ENCODE measurements at places on chromosomes 1 and 21.

GRCh38 chr1:51217101-51217500, 19.0 kb upstream of the RNF11 start:
- no peak for DNase-seq

DNA sequence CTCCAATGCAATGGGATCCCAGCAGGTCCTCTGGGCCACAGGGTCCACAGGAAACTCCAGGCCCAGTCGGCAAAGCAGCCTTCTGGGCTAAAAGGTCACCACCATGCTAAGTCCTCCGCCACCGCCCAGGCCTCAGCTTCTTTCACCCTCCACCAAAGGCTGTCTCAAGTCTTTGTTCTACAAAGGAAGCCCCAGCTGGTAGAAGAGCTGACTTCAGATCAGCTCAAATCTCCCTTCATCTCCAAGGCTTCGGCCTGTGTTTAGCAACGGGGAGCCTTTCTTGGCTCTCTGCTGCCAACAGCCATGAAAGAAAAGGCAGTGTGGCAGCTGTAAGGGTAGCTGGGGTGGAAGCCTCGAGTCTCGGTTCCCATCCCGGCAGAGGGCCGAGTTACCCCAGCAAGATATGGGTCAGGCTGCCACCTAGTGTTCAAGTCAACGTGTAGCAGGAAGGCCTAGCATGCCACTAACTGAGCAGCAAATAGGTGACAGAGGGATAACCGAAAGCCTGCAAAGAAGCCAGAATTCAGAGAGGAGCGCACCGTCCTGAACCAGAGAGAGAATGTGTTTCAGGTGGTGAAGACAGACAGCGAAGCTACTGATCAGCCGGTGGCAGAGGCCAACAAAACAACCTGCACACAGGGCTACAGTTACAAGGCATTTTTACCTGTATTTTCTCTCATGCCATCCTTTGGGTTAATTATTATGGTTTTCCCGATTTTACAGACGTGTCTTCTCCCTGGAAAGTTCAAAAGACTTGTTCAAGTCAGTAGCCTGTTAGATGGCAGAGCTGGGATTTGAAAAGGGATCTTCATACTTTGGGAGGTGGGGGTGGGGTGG, 26.8 kb upstream of the CRNN start:
- DNase-seq: peak; percentile 50

DNA sequence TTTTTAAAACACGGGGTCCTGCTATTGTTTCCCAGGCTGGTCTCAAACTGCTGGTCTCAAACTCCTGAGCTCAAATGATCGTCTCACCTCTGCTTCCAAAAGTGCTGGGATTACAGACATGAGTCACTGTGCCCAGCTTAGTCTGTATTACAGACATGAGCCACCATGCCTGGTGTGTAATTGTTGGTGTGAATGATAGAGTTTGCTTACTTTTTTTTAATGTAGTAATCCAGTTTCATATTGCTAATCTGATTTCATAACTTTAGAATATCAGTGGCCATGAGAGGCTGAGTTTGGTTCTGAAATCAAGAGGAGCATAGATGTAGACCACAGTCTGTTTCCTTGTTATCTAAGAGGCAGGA, 3.4 kb downstream of the EPB41 start:
- no peak for DNase-seq

GRCh38 chr21:41425954-41426675, at the start of gene MX1:
Gene MX1, plus strand, starts transcription at chr21:41426239. Its CDS starts 5,832 bp downstream, at chr21:41432071.
- DNase-seq: no peak

DNA sequence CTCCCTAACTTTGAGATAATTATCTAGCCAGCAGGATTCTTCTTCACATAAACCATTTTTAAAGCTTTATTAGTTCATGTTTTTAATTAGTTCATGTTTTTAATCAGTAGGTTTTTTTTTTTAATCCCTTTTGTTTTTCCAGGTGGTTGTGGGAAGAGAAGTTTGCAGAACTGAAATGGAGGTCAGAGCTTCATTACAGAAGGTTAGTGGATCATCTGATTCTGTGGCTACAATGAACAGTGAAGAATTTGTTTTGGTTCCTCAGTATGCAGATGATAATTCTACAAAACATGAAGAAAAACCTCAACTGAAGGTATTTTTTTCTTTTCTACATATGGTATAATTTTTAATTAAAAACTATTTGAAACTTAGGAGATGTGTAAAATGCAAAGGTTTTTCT, 59.7 kb downstream of the RABGAP1L start:
- DNase-seq: no peak

DNA sequence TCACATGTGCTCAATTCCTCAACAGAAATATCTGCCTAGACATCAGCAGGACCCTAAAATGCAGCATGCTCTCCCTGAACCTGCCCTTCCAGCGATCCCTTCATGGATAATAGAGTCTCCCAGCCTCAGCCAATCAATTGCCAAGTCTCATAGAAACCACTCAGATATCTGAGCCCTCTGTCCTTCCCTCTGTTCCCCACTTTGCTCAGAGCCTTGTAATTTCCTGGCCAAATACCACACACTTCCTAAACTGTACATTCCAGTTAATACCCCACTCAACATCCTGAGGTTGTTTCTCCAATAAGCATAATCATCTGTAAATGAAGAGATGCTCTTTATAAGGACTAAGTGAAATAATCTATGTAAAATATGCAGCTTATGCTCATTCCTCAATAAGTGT, 59.3 kb upstream of the PTGFRN start:
- no peak for DNase-seq

DNA sequence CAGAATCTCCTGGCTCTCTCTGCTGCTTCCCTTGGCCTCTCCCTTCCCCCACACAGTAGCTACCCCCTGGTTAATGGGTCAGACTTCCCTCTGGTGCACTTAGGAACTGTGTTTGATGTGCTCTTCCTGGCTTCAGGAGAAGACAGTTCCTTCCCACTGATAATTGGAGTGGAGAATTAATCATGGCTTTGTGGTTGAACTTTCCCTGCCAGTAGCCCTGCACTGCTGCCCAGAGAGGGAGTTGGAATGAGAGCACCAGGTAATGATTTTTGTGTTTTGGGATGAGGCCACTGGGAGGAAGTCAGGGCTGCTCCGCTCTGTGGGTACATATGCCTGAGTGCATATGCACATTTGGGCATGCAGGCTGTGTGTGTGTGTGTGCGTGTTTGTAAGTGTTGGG, 39.7 kb upstream of the PADI2 start:
- no peak for DNase-seq

DNA sequence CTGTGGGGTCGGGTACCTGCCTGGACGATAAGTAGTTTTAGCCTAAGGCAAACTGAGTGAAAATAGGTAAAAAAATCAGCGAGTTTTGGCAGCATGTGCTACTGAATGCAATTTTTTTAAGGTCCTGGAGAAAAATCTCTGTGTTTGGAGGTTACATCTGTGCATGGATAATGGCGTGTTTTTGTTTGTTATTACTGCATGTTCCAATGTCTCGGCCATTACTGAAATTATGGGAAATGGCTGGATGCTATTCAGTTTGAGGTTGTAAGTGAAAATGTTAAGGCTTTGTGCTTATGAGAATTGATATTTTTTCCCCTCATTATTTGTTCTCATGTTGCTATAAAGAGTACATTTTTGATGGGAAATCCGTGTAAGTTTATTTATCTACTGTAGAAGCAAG, 441.7 kb downstream of the PRDM2 start:
- no peak for DNase-seq

- no peak for DNase-seq
These were observed 4.8 kb downstream of the LYST start for GRCh38 chr1:235861857-235862256.

- no peak for DNase-seq
These were observed 14.4 kb downstream of the MAP3K7CL start for GRCh38 chr21:29144736-29145353.

DNA sequence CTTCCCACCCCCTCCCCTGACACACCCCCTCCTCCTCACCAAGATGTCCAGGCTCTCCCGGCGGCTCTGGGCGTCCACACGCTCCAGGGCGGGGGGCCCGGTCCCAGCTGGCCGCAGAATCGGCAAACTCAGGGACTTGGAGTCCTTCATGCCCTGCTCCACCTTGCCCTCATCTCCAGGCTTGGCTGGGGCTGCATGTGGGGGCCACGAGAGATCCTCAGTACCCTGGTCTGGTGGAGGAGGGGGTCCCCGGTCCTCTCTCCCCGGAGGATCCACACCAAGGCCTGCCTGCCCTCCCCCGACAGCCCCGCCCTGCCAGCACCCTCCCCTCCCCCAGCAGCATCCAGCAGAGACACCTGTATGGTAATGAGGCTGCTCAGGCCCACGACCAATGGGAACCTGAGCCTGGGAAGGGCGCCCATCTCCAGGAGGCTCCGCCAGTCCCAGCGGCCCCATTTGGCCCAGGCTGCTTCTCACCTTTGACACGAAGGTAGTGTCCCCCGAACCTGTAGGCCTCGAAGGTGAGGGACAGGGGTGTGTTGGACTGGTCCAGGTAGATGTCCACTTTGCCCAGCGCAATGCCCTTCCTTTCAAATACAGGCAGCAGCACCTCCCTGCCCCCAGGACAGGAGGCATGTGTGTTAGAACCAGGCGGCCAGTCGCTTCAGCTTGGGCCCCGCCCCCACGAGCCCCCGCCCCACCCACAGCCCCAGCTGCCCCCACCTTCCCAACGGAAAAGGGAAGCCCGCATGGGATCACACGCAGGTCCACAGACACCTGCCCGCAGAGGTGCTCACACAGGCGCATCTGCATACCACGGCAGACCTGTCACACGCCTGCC, 8.2 kb upstream of the TNFRSF25 start:
- DNase-seq: no peak

DNA sequence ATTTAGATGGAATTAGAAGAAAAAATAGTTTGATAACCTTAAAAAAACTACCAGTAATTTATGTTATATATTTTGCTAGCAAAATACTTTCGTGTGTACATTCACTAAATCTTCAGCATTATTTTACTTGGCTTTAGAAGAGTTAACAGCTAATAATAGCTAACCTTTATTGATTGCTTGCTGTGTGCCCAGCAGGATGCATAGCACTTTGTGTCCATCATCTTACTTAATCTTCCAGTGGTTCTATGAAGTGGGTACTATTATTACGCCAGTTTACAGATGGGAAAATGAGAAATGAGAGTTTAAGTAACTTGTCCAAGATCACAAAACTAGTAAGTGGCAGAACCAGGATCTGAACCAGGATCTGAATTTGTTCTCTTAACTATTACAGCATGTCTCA, 41.7 kb upstream of the GPR25 start:
- no peak for DNase-seq

- no peak for DNase-seq
These were observed 158.3 kb upstream of the GALNT2 start for GRCh38 chr1:229908689-229909088.

DNA sequence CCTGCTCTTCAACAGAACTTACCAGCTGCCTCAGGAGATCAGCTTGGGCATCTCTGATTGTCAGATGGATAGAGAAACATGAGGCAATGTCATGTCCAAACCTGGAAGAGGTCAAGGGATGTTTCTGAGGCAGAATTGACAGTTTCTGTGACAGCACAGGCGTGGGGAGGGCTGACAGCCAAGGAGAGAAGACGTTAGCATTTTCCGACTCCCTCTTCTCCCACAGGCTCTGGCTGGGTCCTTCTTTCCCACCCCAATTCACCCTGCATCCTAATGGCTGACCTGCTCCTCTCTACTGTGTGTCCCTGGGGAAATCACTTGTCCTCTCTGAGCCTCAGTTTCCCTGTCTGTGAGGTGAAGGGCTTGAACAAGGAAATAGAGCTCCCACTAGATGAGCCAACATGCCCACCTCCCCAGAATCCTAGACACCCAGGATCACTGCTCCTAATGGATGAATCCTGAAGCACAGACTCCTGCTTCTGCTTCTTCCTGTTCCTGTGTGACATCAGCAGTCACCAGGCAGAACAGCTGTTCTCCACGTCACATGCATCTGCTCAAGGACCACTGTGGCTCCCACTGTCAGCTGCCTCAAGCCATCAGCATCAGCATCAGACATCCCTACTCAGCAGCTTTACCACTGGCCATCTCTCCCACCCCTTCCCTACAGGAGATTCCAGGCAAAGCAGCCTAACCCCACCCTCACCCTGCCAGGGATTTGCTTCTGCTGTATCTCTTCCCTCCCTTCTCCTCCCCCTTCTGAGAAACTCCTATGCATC, 408.0 kb downstream of the MATN1 start:
- DNase-seq: no peak

DNA sequence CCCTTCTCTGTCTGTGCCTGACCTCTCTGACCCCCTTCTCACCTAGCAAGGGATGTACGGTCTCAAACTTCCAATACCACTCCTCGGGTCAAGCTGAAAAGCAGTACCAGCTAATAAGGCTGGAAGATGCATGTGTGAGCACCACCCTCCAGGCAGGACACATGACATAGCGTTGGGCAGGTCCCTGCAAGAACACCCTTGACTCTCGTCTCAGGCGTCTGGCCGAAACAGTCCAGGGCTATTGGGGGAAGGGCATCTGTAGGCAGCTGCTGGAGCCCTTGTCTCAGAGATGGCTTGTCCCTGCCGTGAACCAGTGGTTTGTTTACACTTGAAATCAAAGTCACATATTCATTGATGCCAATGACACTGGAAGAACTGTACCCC, 56.5 kb downstream of the CD46 start:
- no peak for DNase-seq

- peak; percentile 68 for DNase-seq
These were observed 255.9 kb downstream of the NFIA start for GRCh38 chr1:61337981-61338848.

DNA sequence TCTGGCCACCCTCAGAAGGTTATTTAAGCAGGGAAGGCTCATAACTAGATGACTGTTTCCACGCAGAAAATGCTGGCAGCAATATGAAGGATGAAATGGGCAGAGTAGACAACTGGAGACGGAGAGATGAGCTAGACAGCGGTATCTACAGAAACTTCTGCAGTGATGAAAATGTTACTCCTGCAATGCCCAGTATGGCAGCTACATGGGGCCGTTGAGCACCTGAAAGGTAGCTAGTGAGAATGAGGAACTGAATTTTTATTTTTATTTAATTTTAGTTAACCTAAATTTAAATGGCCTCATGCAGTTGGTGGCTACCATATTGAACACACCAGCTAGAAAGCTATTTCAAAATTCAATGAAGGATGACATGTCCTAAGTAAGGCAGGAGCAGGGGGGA, 27.3 kb downstream of the SIPA1L2 start:
- DNase-seq: no peak

DNA sequence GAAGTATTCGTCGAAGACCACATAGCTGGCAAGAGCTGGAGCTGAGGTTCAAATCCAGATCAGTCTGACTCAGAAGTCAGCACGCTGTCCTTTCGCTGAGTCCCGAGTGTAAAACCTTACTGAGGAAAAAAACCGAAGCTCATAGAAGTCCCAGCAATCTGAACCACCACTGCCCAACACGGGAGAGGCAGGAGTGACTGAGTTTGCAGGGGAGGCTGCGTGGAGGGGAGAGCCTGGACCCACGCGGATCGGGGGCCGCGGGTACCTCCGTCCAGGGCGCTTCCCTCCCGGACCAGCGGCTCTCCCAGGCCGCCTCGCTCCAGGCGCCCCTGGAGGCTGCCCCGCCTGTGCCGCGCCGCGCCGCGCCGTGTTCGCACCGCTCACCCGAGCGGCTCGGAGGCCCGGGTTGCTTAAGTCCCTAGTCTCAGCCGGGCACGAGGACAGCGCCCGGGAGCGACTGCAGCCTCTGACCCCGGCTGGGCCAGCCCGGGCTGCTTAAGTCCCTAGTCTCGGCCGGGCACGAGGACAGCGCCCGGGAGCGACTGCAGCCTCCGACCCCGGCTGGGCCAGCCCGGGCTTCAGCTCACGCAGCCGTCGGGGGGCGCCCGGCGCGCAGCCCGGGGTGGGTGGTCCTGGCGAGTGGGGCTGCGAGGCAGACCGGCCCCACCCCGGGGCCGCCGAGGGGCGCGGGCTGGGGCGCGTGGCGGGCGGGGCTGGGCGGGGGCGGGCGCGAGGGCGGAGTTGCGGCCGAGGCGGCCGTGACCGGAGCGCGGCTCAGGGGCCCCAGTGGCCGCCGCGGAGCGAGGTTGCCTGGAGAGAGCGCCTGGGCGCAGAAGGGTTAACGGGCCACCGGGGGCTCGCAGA, at the start of gene ADAMTSL4:
Gene ADAMTSL4 (plus strand): TSS at position 777 of the 864 bp plus-strand sequence. CDS start 2,881 bp downstream, outside the sequence.
- no peak for DNase-seq

Data from hippocampal formation (tissue), 2 donors.